ENCODE measurements at places on chromosomes 2 and 18. TPM values are rescaled to one million over a fixed set of nuclear protein-coding genes. Genes with fewer than 3 reads are reported as not detected.

GRCh38 chr2:46123013-46123412, 174.2 kb upstream of the EPAS1 start:
- no peak for DNase-seq

- DNase-seq, result no peak
Measured at GRCh38 chr2:230085201-230085600, 16.5 kb upstream of the SLC16A14 start.

DNA sequence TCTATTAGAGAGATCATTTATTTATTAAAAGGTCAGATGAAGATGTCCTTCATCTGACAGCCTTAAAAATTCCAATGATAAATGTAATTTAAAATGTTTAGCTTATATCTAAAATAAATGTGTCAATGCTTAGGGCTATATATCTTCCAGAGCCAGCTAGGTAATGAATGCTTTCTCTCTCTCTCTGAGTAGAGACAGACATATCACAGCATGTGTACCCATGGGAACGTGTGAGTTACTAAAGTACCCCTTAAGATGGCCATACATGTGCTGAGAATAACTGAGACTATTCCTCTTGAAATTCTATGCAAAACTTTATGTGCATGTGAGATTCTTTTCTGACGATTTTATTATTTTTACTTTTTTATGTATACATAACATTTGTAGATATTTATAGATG, 420.9 kb upstream of the ST6GAL2 start:
- DNase-seq, result no peak

DNA sequence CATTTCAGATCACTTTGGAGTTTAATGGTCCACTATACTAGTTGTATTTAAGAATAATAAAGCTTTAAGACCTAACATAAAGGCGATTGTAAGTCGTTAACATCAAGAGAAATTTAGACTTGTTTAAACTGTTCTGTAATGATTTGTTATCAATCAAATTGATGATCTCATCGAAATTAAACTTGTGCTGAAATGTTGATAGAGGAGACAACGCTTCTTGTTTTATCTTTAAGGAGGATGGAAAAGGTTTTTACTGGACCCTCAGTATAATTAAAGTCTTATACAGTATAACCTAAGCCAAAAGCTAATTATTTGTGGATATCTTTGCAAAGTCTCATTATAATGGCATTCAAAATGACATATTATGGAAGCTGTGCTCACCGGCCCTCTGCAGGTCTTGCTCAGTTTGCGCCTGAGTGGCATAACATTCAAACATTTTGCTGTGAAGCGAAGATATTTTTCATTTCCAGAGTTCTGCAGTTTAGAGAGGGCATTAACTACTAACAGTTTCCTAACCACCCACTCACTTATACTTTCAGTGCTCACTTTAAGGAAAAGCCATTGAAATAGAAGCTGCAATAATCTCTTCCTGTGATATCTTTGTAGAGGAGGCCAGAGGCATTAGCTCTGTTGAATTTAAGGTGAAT, 1.4 kb upstream of the SERTAD2 start:
- DNase-seq, result no peak

GRCh38 chr2:190446750-190447516, 38.8 kb downstream of the MFSD6 start:
- no peak for DNase-seq

- DNase-seq, result no peak
Measured at GRCh38 chr2:121282800-121283385, 2.1 kb downstream of the TFCP2L1 start.

OR6B2 gene
- not detected for total RNA-seq

LANCL1 gene
- 30.8 TPM for total RNA-seq

All from activated B cell treated with CpG ODN at 0.5 μM for 24 hours (primary cell).